ENCODE measurements at places on chromosomes 6 and 20.

DNA sequence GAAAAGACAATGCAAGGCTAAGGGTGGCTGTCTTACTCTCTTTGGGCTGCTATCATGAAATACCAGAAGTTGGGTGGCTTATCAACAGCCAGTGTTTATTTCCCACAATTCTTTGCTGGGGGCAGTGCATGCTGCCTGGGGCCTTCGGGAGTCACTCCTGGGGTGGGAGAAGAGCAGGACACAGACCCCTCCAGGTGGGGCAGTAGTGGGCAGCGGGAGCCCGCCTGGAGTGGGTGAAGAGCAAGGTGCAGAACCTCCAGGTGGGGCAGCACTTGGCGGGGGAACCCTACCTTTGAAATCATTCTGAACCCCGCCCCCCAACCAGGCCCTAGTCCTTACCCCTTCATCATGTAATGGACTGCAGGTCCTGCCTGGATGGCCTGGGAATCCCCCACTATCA lies 69.6 kb upstream of the THBS2 start:
- DNase-seq = no peak

DNA sequence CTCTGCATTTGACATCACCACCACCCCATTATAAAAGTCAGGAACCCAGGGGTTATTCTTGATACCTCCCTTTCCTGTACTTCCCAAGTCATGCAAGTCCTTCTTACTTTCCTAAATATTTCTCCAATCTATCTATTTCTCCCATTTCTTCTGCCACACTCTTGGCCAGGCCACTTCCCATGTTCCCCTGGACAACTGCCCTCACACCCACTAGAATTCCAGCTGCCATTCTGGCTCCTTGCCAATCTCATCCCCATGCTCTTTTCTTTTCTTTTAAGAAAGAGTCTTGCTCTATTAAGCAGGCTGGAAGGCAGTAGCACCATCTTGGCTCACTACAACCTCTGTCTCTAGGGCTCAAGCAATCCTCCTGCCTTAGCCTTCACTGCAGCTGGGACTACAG lies 15.2 kb downstream of the DEFB132 start:
- DNase-seq = no peak

DNA sequence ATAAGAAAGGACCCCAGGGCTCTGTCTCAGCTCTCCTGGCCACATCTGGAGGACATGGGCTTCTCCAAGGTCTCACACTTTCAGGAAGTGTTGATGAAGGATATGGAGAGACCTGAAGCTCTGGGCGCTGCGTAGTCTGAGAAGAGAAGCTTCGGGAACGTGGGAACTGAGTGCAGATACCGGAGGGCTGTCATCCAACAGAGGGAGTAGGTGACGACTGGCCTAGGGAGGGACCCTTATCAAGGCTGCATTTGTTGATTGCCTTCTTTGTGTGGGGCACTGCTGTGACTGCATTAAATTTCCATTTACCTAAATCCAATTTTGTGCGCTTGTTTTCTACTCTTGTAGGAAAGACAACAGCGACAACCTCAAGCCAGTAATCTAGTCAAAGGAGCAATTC lies 63.4 kb downstream of the PLG start:
- no peak for DNase-seq

DNA sequence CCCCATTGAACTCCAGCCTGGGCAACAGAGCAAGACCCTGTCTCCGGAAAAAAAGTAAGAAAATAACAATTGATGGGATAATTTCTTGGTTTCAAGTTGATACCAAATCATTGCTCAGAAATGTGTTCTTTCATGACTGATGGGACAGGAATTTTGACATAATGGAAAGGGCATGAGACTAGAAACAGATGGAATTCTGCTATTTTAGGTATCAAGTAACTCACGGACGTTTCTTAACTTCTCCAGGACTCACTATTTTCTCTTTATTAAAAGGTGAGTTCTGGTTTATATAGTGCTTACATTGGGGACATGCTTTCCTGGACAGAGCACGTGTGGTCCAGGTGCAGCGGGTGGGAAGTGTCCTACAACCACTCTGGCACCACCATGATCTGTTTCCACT lies 6.0 kb upstream of the DSP start:
- no peak for DNase-seq

DNA sequence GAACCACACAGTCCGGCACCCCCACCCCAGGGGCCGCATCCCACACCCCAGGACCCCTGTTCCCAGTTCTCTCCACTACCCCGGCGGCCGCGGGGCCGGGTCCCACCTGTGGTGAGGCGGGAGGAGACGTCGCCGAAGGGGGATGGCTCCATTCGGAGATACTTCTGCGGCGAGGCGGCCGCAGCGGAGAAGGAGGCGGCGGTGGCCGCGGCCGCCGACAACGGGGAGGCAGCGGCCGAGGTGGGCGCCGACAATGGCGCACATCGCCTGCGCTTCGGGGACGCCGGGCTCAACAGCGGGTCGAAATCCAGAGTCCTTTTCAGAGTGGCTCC lies 723 bp downstream of the AKIRIN2 start:
- no peak for DNase-seq

DNA sequence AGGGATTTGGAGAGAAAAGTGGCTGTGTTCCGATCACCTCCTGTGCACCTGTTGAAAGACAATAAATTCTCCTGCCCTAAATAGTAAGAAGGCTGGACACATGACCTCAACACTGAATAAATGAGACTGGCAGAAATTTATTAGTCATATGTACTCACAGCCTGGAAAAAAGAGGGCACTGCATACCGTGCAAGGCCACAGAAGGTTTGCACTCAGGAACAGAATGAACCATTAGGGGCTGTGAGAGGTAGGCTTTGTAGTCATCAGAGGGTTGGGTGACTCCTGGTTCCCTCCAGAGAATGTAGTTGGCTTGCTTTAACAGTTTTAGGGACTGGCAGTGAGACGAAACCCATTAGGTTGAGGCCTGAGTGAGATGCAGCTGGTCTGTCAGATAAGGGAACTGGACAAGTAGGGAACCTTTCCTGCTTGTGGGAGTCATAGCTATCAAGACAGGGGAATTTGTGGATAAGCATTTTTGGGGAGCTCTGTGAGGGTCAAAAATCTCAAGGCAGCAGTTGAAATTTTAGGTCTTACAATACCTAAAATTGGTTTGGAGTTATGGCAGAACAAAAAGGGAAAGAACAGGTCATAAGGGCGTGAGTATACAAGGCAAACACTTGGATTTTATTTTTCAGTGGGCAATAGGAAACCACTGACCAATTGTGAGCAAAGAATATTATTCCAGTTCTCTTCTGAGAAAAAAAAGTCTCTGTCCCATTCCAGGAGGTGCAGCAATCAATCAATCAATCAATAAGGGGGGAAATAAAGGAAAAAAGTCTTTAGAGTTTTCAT lies 67.9 kb upstream of the BTN3A2 start:
- no peak for DNase-seq

- DNase-seq = no peak
These were observed 511.6 kb downstream of the CDH26 start for GRCh38 chr20:60469829-60470228.

DNA sequence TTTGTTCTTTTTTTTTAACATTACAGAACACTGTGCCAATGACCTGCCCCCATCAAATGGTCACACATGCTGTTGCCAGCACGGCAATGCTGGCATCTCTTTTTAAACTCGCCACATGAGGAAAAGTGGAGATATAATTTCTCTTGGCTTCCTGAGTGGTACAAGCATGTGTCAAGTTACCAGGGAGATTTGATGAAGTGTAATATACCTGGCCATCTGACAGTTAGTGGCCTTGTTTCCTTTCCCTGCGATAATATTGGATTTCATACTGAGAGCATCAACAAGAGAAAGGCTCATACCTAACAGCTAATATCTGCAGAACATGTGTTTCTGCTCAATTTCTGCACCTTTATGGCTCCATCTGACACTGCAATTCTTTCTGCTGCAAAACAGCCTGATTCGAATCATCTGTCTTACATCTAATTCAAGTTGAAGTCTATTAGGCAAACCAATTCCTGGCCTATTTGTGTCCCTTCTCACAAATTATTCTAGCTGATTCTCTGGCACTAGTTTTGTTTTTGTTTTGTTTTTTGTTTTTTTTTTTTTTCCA lies 519.5 kb downstream of the PREX1 start:
- no peak for DNase-seq

DNA sequence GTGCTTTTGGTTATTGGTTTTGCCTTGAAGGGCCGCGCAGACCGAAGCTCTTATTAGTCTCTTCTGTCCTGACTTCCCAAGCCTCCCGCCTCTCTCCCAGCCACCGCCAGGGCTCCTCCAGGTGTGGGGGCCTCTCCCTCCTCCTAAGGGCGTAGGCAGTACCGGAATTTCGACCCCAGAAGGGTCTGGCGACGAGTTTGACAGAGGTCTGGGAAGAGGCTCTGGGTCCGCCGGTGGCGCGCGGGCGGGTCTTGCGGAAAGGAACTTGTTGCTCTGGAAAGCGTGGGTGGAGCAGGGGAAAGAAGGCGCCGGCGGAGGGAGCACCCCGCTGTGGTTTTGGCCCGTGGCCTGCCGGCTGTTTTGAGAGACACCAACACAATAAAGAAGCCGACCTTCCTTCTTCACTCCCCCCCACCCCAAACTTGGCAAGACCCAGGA lies 1.8 kb downstream of the PCSK2 start:
- DNase-seq = no peak

GRCh38 chr20:32164984-32165735 lies 42.4 kb downstream of the PLAGL2 start:
- DNase-seq = no peak

DNA sequence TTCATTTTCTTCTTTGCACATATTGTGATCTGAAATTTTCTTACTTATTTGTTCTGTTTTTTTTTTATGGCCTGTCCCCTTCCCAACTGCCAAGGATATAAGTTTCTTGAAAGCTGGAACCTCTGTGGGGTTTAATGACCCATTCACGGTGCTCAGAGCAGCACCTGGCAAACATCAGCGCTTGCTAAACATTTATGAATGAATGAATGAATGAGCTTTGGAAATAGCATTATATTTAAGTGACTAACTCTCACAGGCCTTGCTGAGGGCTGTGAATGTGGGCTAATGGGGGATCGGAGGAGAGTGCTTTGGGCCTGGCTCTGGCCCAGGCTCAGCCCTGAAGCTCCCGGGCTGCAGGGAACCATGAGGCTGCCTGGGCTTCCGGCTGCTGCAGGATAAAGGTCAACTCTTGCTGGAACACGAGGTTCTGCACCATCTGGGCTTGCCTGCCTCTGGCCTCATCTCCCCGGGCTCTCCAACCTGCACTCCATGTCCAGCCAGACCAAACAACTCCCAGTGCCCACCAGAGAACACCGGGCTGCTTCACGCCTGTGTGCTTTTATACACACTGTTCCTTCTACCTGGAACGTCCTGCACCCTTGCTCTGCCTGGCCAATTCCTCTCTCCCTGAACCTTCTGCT lies 14.6 kb upstream of the ARMC12 start:
- no peak for DNase-seq
